NCI-H2171 (cell line): ENCODE measurements at places on chromosomes 12 and 14.

GRCh38 chr12:107394693-107395092 lies 290.9 kb upstream of the PWP1 start:
- no peak for DNase-seq

DNA sequence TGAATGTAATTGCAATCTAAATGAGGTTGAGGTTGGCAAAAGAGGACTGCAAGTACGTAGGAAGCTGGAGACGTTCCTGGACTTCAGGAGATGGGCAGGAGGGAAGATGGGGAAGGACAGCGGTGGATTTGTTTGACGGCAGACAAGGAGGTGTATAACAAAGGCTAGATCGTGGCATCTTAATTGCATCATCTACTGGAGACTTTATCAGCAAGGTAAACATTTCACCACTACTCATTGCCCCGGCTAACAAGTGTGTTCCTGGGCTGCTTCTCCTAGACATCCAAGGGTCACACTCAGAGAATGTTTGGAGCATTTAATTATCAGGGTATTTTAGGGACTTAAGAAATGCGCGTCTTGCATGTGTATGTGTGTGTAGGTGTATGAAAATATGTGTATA lies 128.5 kb downstream of the KCNK10 start:
- no peak for DNase-seq

DNA sequence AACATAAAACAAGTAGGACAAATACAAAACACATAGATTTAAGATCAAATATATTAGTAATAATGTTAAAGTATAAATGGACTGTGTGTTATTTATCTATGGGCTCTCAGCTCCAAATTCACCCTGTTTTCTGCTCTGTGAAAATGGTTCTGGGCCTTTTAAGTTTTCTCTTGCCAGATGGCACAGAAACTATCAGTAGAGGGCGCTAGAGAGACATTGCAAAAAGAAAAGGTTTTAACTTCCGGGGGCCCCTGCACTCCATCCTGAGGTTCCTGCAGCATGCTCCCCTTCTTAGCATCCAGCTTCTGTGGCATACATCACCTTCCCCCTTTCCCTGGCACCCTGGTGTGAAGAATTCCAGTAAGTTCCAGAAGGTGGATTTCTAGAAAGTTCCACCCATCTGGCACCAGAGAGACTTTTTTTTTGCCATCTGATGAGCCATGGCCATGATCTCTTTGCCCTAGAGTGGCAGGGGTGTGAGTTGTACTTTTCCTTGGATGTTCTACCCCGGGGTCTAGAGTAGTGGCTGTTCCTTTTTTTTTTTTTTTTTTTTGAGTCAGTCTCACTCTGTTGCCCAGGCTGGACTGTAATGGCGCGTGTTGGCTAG lies 29.3 kb downstream of the ZCRB1 start:
- no peak for DNase-seq

GRCh38 chr12:31944299-31944698 lies 14.9 kb upstream of the RESF1 start:
- no peak for DNase-seq

DNA sequence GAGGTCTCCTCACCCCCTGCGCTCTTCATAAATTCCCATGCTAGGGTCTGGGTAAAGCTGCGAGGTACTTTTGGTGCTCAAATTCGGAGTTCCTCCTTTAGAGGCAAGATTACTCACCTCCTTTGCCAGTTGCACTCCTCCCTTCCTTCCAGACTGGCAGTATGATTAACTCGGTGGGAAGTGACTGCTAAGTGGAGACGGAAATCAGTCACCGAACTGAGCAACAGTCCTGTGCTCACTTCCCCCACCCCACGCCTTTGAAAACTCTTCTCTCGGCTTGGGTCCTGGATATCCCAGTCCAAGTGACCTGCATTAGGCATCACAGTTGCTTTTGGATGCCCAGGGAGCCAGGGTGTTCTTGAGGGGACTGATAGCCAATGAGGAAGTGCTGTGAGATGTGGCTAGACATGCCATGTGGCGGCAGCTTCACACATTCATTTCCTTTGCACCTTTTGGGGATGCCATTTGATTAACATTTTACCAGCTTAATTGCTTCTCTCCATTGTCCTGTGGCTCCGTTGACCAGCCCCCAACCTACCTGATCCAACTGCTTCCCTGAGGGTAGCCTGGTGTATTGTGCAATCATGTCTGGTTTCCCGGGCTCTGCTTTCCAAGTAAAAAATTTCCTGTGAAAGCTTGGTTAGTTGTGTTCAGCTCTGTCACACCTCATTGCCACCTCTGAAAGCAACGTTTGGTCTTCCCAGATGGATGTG lies 840 bp downstream of the PNP start:
- DNase-seq, result peak; percentile 50

DNA sequence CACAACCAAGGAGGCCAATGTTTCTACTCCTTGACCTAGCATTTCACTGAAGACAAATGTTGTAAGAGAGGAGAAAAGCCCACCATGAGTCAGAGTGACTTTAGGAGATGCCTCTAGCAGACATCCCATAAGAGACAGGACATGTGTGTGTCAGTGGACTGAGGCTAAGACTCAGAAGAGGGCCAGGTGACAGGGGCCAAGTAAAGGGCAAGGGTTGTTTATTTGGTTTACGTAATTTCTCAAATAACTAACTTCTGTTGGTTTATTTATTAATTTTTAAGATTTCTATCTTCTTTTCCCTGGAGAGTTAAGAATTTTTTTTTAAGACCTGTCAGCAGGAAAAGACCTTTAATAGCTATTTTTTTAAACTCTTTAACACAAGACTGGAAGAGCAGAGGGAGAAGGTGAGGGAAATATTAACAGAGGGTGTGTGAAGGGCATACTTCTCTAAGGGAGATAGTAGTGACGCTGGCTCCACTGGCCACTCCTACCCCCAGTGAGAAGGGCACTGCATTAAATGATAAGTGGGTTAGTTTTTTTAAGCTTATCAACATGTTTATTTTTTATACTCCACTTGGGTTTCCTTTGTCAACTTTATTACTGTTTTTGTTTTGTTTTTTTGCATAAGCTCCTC lies 3.4 kb downstream of the PNP start:
- DNase-seq, result no peak

DNA sequence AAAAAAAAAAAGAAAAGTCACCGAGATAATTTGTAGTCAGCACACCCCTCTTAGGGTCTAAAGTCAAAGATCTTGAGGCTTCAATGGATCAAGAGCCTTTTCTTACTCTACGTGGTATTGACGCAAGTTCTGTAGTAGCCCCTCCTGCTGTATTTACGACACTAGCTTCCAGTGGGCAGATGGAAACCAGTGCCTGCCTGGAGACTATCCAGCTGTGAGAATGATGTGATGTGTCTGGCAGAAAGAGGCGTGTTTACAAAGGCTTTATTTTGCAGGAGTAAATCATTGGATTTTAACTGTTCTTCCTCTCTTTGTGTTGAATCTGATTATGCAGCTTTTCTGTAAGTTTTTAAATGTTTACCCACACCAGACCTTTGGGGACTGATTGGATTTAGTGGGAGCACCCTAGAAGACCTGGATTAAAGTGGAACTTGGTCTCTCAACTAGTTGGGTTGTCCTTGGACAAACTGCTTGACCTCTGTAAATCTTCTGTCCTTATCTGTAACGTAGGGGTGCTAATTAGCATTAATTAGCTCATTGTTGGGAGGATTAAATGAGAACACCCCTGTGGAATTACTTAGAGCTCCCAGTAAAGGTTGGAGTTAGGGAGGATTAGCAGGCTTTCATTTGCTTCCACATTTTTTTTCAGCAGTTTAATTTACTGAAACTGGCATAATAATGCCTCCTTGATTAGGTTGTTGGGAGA lies 72.4 kb downstream of the RASSF3 start:
- DNase-seq, result peak; percentile 58

GRCh38 chr12:128853600-128854197 lies 421 bp downstream of the GLT1D1 start:
- no peak for DNase-seq

DNA sequence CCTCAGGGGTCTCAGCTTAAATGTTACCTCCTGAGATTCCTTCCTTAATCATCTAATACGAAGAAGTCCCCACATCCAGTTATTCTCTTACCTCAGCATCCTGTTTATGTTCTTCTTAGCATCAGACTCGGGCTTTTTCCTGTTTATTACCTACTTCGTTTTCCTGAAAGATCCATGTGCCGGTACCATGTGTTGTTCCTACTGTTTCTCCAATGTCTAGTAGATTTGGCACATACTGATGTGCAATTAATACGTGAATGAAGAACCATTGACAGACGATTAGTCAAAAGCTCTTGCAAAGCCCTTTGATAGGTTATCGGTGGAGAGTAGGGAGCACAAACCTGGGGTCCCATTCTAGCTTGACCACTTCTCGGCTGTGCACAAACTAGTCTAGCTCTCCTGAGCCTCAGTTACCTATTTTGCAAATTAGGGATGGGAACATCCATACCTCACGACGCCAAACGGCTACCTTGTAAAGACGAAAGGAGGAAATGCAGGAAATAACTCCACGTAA lies 735 bp upstream of the MAPKAPK5 start:
- DNase-seq, result no peak

- DNase-seq, result no peak
Measured at GRCh38 chr14:29629839-29630238, 297.8 kb downstream of the PRKD1 start.

DNA sequence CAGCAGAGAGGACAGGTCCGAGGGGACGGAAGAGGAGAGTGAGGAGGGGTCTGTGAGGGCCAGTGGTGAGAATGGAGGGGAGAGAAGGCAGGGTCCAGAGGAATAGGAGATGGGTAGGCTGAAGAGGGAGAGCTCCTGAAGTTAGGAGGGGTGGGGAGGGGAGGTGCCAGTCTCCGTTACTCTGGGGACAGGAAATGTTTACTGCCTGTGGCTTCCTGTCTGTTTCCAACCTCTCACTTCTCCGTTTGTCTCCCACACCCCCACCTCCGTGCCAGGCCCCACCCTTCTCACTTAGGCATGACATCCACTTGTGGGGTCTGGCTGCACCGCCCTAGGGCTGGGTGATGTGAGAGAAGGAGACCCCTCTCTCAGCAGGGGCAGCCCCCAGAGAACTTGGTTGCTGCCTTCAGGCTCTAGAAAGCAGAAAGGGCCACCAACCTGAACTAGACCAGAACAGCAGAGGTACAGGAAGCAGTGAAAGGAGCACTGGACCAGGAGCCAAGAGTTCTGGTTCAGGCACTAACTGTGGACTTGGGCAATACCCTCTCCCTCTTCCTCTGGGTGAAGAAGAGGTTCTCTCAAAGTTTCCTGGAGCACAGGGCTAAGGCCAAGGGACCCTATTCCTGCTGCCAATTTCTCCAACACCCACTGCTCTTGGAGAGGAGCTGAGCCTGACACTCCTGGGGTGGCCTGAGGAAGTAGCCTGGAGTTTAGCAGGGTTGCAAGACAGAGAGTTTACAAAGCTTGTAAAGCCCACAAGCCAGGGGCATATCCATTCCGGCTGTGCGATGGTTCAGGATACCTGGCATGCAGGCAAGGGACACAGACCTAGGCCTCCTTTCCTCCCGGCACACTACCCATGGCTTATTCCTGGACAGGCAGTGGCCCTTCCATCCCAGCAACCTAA lies 5.5 kb downstream of the ITGA5 start:
- DNase-seq, result no peak

DNA sequence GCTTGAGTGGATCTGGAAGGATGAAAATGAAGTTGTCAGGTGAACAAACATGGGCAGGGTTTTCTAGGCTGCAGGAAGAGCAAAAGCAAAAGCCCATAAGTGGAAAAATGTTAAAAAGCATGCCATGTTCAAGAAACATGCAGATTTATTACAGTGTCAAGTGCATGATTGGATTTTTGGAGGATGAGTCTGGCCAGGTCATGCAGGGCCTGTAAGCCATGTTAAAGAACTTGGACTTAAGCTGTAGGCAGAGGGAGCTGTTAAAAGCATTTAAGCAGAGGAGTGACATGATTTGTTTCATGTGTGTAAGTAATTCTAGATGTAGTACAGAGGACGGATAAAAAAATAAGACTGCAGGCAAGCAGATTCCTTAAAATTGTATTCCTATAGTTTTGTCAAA lies 16.3 kb upstream of the SINHCAF start:
- no peak for DNase-seq

GRCh38 chr14:90647473-90648005 lies 168.7 kb downstream of the TTC7B start:
- no peak for DNase-seq

DNA sequence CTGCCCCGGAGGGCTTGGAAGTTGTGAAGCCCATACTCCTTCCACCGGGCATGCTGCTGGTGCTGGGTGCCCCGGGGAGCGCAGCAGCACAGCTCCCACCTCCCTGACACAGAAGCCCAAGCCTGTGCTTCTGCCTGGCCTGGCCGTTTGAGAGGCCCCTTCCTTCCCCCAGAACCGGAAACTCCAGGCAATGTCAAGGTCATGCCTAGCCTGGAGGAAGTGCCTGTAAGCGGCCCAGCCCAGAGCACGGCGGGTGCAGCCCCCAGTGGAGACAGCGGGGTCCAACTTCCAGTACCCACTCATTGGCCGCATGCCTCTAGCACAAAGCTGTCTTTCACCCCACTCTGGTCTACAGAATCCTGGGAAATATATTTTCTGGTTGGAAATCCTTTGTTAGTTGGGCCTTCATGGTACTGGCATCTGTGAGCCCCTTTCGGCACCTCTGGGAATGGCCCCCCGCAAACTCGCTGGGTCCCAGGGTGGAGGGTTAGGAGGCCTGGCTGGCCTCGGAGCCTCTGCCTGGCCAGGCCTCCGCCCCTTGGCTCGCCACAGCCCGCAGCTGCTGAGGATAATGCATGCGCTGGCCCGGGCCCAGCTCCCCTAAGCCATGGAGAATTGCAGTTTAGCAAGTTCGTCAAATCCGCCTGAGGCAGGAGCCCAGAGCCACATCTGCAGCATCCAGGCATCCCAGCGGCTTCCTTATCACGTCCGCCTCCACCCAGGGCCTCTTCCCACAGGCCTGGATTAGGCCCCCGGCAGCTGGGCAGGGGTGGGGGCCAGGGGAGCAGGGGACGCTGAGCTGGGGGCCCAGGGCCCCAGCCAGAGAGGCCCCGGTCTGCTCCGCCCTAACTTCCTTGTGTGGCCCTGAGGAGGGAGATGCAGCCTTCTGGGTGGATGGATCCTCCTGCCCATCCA lies 48.9 kb upstream of the DLK1 start:
- peak; percentile 24 for DNase-seq

DNA sequence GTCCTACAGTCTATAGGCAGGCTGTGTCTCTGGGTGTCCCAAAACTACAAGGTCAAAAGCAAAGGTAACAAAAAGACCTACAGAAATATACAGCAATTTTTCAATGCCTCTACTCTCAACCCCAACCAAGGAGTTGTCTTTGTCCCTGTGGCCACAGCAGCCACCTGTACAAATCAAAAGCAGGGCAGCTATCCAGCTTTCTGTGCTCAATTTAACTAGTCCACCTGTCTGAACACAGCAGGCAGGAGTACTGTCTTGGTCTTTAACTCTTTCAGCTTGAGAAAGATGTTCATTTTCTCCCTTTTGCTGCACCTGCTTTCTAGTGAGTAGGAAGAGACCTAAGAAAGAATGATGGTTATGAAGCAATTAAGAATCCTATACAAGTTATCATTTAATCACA lies 19.7 kb downstream of the GDF11 start:
- no peak for DNase-seq
